ENCODE measurements at places on chromosomes 4 and X.

DNA sequence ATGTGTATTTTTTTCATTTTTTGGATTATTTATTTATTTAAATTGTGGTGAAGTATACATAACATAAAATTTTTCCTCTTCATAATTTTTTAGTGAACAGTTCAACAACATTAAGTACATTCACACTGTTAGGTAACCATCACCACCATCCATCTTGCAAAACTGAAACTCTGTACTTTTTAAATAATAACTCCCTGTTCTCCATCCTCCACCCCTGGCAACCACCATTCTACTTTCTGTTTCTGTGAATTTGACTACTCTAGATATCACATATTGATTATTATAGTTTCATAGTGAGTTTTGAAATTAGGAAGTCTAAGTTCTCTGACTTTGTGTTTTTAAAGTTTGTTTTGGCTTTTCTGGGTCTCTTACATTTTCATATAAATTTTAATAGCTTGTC lies 89.3 kb upstream of the STX18 start:
- DNase-seq: peak; percentile 35

DNA sequence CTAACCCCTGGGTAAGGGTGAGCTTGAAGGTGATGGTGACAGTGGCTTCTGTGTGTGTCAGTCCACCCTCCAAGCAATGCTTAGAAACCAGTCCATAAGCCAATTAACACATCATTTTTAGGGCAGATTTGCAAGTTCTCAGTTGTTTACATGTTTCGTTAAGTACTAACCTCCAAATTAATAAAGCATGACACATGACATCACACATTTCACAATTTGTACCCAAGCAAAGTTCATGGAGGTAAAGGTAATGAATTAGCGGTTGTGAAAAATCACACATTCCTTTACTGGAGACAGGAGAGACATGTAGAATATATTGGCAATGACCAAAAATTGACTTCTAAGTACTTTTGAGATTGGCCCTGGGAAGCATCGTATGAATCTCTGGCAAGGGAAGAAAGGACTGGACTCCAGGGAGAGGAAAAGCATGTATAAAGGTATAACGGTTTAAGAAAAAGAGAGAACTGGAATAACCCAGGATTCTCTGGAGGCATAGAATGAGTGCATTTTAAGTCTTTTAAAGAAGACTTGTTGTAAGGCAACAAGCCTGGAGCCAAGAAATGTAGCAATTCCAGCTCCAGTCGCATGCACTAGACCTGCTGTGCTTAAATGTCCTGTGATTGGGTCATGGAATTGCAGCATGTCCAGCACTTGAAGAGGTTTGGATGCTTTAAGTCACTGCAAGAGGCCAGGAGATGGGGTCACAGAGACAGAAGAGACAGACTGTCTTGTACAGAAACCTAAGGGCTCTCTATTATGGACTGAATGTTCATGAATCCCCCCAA lies 34.1 kb downstream of the TRIM2 start:
- DNase-seq: no peak

DNA sequence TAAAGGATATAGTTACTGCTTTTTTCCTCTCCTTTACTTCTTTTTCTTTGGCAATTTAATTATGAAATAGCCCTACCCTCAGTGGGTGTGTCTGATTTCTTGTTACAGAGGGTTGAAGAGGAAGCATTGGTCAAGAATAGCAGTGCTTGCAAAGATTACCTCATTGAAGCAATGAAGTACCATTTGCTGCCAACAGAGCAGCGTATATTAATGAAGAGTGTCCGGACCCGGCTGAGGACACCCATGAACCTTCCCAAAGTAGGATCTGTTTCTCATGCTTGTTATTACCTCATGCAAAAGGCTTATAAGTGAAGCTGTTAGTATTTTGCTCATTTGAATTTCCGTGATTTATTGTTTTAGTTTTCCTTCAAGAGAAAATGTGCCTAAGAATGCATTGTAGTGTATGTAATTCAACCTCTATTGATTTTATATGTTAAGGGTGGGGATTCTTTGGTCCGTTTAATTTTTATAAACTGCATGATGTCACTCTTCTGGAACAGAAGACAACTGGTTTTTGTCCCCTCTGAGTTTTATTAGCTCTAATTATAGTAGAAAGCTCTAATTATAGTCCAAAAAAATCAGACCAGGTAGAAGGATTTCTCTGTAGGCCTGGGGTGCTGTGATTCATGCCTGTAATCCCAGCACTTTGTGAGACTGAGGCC lies 27.9 kb upstream of the MSMO1 start:
- DNase-seq: no peak

GRCh38 chrX:15207994-15208393 lies 61.9 kb downstream of the ASB9 start:
- no peak for DNase-seq

GRCh38 chr4:150080875-150081274 lies 2.6 kb downstream of the DCLK2 start:
- no peak for DNase-seq

GRCh38 chrX:129698150-129698549 lies 40.6 kb upstream of the XPNPEP2 start:
- DNase-seq: no peak

DNA sequence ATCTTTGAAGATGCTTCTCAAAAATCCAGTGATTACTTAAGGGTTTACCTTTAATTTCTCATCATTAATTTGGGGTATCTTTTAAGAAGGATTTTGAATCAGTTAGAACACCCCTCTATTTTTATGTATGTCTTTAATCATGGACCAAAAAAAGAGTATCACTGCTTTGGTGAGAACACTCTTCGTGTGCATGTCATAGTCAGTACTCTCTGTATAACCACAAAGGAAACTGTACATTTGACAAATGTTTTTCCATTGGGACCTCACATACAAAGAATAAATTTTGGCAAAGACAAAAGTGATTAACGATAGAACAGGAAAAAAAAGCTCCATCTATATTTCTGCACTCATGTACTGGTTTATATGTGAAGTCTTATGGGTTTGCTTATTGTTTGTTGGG lies 31.3 kb downstream of the FAM241A start:
- DNase-seq: no peak

DNA sequence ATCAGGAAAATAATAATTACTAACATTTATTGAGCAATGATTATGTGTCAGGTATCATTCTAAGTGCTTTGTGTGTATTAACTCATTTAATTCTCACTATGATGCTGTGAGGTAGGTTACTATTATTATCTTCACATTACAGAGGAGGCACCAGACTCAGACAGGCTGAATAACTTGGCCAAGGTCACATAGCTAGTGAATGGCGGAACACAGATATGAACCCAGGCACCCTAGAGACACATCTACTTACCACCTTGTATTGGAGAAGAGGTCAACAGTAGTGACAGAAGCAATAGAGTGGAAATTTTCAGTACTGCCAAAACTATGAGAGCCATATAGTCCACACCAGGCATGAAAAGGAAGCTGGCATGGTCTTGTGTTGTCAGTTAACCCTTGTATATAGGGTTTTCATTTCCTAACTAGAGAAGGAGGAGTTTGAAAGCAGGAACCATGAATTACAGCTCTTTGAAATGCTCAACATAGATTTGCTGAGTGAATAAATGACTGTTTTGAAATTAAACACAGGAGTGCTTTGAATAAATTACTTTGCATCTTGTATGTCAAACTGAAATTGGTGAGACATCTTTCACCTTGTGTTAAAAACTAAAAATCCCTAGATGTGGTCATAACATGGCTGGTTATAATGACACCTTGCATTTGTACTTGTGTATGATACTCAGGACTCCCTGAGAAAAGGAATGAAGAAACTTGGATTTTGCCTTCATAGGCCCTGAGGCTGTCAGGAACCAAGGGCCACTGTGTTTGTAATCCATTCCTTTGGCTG lies 71.8 kb downstream of the RTL9 start:
- DNase-seq: no peak

- no peak for DNase-seq
Measured at GRCh38 chr4:105236916-105237311, 90.2 kb downstream of the TET2 start.

- no peak for DNase-seq
Measured at GRCh38 chr4:138407329-138407728, 165.2 kb upstream of the SLC7A11 start.

- DNase-seq: no peak
Measured at GRCh38 chr4:86181585-86181984, 178.3 kb downstream of the MAPK10 start.

GRCh38 chr4:653080-653821 lies 20.8 kb downstream of the ATP5ME start:
- DNase-seq: no peak

GRCh38 chrX:14618177-14618965 lies 89.0 kb downstream of the GLRA2 start:
- DNase-seq: no peak

- no peak for DNase-seq
Measured at GRCh38 chr4:53730031-53730805, 138.9 kb upstream of the LNX1 start.

DNA sequence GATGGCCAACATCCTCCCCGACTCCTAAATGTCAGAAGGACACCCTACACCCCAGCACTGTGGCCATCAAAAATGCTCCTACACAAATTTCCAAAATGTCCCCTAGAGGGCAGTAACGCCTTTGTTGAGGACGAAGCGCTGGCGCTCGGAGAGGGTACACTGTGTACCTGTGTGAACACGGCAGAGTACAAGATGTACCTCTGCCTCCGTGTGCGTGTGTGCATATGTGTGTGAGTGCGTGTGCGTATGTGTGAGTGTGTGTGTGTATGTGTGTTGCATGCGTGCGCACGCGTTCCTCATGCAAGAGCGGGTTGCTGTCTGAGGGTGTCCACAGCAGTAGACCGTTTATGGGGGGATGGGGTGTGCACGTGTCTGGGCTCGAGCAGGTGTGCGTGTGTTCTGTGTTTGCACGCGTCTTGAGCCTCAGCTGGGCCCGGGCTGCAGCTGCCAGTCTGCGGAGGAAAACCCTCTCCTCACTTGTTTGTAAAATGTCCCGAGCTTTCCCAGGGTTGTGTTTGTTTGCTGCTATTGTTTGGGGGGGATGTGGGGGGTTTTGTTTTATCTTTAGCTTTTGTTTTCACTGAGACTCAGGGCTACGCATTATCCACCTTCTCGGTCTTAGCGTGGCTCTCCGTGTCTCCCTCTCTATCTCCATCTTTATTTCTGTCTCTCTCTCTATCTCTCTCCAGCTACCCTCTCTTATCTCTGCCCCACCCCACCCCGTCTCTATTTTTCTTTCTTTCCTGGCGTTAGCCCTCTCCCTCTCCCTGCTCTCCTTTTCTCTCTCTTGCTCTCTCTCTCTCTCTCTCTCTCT lies 10.4 kb upstream of the TSPYL2 start:
- peak; percentile 87 for DNase-seq

DNA sequence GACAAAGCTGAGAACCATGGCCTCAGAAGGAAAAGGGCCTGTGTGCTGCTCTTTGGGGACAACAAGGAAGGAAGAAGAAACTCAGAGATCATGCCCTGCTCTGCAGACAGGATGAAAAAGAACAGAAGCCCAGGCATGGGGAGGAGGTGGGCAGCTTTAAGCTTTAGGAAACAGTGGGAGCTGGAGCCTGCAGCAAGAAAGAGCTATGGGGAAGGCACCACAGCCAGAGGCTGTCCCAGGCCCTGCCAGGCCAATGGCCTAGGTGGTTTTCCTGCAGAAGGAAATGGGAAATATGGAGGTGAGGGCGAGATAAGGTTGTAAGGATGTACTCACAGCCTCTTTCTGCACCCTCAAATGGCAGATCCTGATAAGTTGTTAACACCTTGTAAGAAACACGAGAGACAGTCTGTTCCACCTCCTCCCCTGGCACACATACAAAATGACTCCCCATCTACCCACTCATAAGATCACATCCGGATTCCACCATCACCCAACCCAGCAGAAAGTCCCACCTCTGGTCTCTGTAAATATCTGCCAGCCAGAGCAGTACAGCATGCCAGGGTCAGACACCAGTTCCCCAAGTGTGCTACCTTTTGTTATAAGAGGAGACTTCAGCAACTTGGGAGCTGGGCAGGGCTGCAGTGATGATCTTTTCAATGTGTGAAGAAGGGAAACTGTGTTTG lies 105.2 kb downstream of the RTL5 start:
- DNase-seq: peak; percentile 4

DNA sequence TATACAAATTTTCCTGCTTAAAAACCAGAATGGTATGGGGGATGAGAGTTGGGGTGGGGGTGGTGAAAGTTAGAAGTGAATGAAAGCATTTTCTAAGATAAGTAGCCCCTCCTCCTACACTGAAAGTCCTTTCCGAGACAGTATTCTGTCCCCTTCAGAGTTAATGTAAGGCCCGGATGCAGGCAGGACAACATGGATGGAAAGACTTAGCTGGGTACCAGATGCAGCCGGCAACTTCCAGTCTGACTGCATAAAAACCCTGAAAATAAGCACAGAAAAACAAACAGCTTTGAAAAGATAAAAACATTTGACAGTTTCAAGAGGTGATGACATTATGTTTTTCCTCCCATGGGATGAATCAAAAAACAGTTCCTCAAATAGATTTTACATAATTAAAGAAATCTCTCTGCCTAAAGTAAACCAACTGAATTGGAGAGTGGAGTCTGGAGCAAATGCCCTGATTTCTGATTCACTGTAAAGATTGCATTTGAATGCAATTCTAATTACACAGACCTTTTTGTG lies 196.3 kb downstream of the GPAT3 start:
- no peak for DNase-seq

DNA sequence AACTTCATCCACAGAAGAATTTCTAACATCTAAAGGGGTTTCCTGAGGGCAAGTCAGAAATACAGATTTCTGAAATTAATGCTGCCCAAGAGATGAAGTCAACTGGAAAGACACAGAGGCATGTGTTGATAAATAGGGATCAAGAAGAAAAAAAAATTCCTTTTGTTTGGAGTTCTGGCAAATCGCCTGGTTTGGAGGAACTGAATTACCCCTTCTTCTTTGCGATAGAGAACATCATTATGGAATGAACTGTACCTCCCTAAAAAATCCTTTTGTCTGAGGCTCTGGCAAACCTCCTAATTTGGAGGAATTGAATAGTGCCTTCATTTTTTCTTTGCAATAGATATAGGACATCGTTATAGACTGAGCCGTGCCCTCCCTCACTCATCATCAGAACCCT lies 200.9 kb downstream of the DHRSX start:
- DNase-seq: no peak

- no peak for DNase-seq
Measured at GRCh38 chr4:95409750-95410149, 139.0 kb downstream of the UNC5C start.

- DNase-seq: no peak
Measured at GRCh38 chr4:67624939-67625338, 66.4 kb downstream of the STAP1 start.

- DNase-seq: no peak
Measured at GRCh38 chr4:54542540-54543041, 115.2 kb upstream of the KIT start.

GRCh38 chr4:184804621-184805020 lies 21.1 kb downstream of the ACSL1 start:
- no peak for DNase-seq

GRCh38 chr4:125368671-125369081 lies 53.9 kb downstream of the FAT4 start:
- DNase-seq: no peak

- DNase-seq: no peak
Measured at GRCh38 chrX:45788941-45789348, 588.3 kb upstream of the DIPK2B start.

- no peak for DNase-seq
Measured at GRCh38 chr4:82710197-82710929, 88.2 kb downstream of the SCD5 start.
